ENCODE measurements at places on chromosomes 3 and 15.

DNA sequence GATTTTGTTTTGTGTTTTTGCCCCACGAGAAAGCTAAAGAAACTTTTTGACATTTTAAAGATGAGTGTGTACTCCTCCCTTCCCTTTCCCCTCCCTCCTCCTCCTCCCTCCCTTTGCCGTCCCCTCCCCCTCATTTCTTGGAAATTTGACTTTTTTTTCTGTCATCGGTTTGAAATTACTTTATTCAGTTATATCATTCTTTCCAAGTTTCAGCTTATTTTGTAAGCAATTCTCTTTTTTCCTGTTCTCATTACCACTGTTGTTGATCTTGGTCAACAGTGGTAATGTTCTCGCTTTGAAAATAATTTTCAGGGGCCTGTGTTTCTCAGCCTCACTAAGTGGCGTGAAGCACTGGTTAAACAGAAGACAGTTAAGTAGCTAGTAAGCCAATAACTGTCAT is 178.4 kb downstream of the AKAP13 start:
- DNase-seq = no peak

DNA sequence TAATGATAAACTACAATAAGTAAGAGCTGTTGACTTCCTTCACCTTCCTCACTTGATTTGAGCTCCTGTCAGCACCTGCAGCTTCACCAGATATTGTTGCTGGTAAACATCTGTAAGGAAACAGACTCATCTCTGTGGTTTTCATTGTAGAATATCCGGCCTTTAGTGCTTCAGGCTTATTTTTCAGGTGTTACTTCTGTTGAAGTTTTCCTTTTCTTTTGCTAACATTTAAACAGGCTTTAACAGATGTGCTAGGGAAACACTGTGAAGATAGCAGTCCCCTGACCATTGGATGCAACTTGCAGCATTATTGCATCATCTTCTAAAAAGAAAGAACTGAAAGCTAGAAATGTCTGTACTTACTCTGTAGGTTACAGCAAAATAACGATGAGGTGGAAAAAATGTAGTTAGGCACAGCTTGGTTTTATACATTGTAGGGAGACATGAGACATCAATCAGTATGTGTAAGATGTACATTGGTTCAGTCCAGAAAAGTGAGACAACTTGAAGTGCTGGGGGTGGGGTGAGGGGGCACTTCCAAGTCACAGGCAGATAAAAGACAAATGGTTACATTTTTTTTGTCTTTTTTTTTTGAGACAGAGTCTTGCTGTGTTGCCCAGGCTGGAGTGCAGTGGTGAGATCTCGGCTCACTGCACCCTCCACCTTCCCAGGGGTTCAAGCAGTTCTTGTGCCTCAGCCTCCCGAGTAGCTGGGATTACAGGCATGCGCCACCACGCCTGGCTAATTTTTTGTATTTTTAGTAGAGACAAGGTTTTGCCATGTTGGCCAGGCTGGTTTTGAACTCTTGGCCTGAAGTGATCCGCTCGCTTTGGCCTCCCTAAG is 10.2 kb downstream of the EDEM1 start:
- DNase-seq = peak; percentile 82

GRCh38 chr3:45858809-45859543 is 17.1 kb upstream of the LZTFL1 start:
- DNase-seq = no peak

GRCh38 chr3:179113903-179114302 is 34.3 kb upstream of the PIK3CA start:
- no peak for DNase-seq

- no peak for DNase-seq
Measured at GRCh38 chr3:184825121-184825820, 13.3 kb downstream of the VPS8 start.

DNA sequence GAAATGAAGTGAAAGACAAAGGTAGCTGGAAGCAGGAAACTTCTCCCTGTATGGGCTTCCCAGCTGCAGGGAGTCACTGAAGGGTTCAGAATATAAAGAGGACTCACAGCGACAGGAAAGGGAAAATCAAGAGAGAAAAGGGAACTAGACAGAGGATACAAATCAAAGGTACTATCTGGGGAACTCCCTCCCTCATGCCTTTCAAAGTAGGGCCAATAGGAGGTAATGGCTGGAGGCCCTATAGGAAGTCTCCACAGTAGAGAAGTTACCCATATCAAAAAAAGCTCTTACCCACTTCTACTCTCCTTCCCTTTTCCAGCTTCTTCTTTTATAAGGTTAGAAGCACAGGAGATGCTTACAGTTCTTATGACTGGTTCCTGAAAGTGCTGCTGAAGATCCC is 43.5 kb downstream of the FMN1 start:
- no peak for DNase-seq
